Stimulated activated CD8-positive, alpha-beta memory T cell treated with anti-CD3 and anti-CD28 coated beads, Interleukin-4, amount 100 ng/mL, for 1 hour (primary cell): ENCODE measurements at places on chromosomes 6 and 20.

DNA sequence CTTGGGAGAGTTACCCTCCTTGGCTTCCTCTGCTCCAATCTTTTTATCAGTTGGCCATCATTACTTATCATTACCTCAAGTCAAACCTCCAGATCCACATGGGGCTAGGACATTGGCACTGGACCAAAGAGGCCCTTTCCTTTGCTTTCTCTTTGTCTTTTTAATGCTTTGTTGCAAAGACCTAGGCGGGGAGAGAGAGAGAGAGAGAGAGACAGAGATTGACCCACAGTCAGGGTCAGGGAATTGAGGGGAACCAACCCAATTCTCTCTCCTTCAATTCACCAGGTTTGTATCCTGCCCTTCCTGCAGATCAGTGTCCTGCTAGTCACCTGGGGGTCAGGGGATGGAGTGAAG lies 3.5 kb upstream of the VEGFA start:
- DNase-seq, result no peak

GRCh38 chr6:42694586-42694985 lies 27.8 kb downstream of the PRPH2 start:
- DNase-seq, result no peak

DNA sequence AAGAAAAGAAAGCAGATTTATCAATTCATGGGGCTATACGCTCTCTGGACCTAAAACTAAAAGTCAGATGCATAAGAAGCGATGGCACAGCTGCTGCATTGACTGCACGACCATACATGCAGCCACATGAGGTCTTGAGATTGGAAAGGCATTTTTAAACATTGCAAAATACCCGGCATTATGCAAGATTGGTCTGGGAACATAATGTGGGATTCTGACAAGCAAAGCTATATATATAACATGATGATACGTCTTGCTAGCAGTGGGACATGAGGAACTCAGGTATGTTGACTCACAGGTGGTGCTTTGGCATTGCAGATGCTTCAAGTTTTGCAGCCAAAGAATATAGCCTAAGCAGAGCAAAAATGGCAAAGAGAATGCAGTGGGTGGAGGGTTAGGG lies 55.1 kb downstream of the SAMD3 start:
- no peak for DNase-seq

- DNase-seq, result no peak
Observed at GRCh38 chr20:17614812-17615644, 45.2 kb downstream of the DSTN start.

DNA sequence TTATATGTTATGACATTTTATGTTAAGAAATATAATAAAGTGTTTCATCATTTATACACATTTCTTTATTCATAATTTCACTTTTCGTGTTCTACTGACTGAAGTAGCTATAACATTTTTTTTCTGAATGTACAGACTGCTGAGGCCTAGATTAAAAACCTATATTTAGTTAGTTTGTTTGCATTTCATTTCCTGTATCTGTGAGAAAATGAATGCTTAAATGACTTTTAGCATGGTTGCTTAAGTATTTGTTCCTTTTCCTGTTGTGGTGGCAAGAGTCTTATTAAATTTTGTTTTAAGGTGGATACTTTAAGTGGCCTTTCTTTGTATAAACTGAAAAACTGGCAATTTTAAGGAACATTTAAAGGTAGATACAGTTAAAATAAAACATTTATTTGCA lies 779.7 kb upstream of the MAN1A1 start:
- DNase-seq, result no peak

DNA sequence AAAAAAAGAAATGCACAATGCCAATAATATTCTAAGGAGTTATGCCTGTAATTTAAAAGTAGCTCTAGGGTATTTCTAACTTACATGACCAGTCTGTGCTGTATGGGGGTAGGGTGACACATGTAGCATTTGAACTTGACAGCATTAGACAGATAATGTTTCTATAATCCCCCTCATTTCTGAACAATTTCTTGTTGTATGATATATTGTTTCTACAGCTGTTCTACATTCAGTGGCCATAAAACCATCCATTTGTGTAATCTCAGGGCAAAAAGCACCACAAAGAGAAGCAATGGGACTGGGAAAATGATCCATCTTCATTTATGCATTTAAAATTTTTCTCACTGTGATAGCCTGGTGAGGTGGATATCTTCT lies 767.8 kb downstream of the TFAP2A start:
- DNase-seq, result no peak
